ENCODE measurements at places on chromosomes 7 and 10.

- no peak for DNase-seq
These were observed 235.7 kb upstream of the SEMA3C start for GRCh38 chr7:81154565-81154964.

- DNase-seq = no peak
These were observed 8.6 kb downstream of the WNT16 start for GRCh38 chr7:121337398-121337797.

DNA sequence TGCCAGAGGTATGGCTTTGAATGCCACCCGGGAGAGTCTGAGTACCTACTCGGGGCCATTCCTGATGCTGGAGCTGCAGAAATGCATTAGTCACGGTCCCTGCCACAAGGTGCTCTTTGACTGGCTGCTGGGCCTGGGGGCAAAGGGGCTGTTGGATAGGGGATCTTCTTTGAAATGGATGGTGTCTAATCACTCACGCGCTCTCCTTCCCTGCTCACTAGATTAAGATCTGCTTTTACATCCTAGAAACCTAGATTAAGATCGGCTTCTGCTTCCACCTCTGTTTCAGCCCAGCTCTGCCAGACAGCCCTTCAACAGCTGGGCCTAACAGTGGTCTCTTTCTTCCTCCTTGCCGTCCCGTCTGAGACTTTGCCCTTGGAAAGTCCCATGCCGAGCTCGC lies 57.2 kb downstream of the PAX2 start:
- DNase-seq = no peak

DNA sequence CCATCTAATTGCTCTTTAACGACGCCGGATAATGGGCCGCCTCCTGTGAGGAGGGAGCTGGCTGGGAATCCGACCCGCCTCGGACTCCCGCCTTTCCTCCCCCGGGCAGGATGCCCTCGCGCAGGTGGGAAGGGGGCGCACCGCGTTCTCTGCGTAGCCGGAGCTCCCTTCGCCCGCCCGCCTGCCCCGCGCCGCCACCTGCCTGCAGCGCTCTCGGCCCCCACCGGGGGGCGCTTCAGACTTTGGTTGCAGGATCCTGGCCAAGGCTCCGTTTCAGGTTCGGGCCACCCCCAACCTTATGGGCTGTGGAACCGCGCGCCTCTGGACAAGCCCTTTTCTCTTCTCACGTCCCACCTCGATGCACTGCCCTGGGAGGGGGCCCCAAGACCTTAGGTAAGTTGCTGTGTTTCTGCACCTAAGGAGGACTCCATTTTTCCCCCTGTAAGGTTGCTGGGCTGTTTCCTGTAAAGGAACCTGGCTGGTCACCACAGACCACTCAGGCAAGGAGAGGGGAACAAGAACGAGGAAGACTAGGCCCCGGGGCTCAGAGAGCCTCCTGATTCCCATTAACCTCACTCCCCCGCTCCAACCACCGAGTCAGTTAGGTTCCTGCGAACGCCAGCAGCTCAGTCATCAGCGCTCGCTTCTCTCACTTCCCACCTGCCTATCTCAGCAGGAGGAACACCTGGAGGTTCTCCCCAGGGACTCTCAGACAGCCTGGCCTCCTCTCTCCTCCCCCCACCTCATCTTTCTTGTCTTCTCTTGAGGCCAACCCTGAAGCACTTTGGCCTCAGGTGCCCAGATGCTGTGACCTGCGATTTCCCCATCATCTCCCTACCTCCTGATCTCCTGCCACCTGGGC lies 11.3 kb upstream of the KAZALD1 start:
- DNase-seq = peak; percentile 70

- no peak for DNase-seq
These were observed 89.2 kb downstream of the CARD11 start for GRCh38 chr7:2954433-2954853.

DNA sequence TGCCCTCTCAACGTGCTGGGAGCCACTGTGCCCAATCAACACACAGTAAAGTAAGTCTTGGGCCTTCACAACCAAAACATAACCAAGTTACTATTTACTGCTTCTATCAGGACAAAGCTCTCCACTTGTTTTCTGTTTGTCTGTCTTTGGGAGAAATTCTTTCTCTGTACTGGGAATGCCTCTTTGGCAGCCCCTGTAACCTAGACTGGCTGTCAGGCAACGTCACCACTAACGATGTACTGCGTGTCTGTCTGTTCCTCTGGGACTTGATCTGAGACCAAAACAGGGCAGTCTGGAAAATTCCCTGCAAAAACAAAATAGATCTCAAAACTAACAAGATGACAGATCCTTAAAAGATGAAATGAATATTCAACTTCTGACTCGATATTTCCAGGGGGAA lies 113.0 kb downstream of the SMURF1 start:
- no peak for DNase-seq

DNA sequence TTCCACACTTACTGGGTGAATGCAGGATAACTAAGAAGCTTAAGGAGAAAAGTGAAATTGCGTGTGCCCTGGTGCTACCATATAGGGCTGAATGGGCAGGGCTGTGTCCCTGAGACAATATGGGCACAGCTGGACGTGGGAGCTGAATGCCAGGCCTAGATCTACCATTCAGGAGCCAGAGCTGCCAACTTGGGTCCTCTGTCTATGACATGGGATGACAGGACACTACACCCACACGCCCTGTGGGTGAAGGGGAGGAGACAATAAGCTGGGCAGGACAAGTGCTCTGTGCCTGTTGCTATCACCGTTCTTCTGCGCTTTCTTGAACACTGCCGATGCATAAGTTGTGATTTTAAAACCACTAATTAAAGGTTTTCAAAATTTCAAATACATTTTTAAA lies 293.9 kb downstream of the TNS3 start:
- no peak for DNase-seq

GRCh38 chr7:47482013-47482875 lies 99.7 kb downstream of the TNS3 start:
- no peak for DNase-seq

DNA sequence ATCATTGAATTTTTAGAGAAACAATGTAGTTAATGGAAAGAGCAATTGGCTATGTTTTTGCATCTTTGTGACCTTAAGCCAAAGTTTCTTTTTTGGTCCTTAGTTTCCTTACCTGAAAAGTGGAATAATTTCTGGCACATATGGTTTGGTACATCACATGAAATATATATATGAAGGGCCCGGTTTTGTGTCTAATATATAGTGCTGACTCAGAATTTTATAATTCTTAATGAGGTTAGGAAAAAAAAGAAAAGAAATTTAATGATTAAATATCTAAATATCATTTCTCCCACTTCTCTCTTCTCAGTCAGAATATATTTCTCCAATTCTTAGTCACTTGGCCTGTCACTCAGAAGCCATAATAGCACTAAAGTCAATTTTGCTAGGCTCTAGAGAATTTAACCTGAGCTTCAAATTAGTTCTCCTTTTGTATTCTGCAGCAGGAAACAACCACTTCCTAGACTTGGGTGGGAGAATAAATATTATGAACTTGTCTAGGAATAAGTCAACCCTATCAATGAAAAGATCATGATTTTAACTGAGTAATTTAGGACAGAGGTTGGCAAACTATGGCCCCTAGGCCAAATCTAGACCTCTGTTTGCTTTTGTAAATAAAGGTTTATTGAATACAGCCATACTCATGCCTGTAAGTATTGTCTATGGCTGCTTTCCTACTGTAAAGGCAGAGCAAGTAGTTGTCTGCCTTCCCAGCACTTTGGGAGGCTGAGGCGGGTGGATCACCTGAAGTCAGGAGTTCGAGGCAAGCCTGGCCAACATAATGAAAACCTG lies 34.6 kb downstream of the PPP1R9A start:
- DNase-seq = no peak

DNA sequence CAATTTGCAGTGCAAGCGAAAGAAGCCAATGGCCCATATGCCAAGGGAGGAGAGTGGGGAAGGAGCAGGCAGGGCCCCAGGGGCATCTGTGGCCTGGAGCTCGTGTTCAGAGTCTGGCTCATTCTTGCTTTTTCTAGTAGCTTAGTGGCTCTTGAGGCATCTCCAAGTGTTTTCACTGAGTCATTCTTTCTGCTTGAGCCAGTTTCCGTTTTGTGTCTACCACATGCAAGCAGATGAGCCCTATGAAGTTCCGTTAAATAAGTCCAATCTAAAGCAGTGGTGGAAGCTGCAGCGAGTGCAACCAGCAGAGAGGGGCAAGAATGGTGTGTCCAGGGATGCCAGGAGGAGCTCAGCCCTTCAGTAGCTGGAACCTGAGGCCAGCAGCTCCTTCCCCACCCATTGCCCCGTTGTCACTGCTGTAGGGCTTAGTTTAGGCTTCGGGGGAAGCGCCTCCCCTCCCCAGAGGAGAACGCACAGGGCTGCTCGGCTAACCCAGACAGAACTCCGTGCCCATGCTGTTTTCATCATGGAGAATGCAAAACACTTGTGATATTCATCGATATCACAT lies 57.4 kb upstream of the EBF3 start:
- no peak for DNase-seq

- no peak for DNase-seq
These were observed 49.7 kb downstream of the BZW2 start for GRCh38 chr7:16695621-16696237.

All from activated T-helper 1 cell treated with Interleukin-2 at 50 U/mL for 16 hours (primary cell).